Activated CD4-positive, alpha-beta T cell treated with anti-CD3 and anti-CD28 coated beads, Interleukin-2, amount 50 U/mL, for 24 hours (primary cell): ENCODE measurements at places on chromosomes 5 and 9.

DNA sequence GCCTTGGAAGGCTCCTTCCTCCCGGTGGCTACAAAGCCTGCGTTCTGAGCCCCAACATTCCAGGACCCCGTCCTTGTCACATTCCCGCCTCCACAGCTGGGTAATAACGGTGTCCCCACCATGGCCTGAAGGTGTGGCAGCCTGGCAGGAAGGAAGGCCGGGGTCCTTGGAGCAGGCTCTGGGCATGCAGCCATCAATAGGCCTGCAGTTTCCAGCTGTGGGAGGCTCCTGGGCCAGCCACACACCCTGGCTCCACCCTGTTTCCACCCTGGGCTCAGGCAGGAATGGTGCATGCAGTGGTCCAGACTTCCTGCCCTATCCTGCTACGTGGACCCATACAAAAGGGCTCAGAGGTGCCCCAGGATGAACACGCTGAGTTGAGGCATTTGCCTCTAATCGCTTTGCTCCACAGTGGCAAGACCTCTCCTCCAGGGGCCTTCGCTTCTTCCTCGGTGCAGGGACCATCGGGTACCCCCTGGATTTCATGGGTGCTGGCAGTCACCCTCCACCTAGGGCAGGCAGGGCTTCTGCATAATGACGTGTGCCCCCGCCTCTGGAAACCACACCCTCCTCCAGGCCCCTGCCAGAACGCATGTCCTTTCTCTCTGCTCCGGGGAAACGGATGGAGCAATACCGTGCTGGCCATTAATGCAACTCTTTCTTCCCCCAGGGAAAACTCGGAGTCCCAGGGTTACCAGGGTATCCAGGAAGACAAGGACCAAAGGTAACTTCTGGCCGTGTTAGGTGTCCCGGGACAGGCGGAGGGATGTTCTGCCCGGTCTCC is 95.1 kb upstream of the FCN2 start:
- DNase-seq: no peak

DNA sequence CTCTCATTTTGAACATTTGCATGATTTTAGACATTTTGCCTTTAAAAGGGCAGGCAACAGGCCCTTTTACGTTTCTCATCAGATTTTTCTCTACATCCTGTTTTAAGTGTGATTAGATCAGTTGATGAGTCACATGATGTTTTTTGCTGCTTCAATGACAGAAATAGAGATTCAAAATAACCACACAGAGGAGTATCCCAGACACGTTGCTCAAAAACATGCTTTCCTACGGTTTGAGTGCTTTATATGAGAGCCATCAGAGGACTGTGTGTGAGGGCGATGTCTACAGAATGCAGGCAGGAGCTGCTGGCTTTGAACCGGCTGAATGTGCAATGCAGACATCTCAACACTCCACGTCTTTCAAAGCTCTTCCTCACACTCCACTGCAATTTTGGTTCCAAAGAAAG is 42.1 kb downstream of the OTULIN start:
- peak; percentile 38 for DNase-seq

- no peak for DNase-seq
Observed at GRCh38 chr9:87266697-87267096, 231.0 kb upstream of the DAPK1 start.

- no peak for DNase-seq
Observed at GRCh38 chr5:118522626-118523025, 465.7 kb downstream of the DTWD2 start.

DNA sequence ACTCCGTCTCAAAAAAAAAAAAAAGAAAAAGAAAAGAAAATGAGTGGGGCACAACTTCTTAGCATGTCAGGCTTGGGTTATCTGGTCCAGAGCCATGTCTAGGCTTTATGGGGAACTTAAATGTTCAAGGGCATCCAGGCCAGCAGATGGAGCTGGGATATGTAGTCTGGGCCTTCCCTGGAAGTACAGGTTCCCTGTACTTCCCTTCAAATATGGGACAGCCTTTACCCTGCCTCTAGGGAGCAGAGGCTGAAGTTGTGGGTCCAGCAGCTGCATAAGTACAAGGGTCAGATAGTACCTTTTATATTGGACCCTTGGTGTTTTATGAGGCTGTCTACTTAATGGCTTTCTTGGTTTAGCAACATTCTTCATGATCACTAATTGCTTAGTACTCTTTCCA is 42.1 kb downstream of the FAF2 start:
- DNase-seq: no peak
